ENCODE measurements at places on chromosomes 11 and 22.

DNA sequence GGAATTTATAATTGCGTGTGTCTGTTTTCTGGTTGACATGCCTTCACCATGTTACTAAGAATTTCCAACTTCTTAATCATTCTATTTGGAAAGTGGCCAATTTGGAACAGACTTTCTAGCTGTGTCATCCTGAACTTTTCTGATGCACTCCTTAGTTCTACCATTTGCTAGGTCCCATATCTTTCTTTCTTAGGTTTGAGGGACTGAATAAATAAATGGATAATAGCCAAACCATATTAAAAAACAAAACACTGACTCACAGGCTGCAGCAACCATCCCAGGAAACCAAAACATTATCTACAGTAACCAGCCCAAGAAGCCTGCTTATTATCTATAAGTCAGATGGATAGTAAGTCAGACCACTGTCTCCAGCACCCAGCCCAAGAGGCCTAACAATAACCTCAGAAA is 57.5 kb upstream of the PLET1 start:
- no peak for DNase-seq

GRCh38 chr22:27273436-27273835 is 528.1 kb downstream of the MN1 start:
- no peak for DNase-seq

DNA sequence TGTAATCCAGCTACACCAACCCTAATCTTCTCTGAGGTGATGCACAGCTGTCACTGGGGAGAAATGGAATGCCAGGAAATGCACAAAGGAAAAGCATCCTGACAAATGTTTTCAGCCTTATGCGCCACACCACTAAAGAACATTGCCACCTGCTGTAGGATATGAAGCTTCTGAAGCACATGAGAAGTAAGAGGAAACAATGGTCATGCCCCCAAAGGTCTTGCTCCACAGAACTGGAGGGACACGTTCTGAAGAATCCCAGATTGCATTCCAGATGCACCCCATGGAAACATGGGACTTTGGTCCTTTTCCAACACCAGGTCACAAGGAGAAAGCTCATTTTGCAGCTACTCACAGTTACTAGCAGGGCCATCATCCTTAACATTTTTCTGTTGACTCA is 48.7 kb upstream of the ZBED5 start:
- DNase-seq: no peak

DNA sequence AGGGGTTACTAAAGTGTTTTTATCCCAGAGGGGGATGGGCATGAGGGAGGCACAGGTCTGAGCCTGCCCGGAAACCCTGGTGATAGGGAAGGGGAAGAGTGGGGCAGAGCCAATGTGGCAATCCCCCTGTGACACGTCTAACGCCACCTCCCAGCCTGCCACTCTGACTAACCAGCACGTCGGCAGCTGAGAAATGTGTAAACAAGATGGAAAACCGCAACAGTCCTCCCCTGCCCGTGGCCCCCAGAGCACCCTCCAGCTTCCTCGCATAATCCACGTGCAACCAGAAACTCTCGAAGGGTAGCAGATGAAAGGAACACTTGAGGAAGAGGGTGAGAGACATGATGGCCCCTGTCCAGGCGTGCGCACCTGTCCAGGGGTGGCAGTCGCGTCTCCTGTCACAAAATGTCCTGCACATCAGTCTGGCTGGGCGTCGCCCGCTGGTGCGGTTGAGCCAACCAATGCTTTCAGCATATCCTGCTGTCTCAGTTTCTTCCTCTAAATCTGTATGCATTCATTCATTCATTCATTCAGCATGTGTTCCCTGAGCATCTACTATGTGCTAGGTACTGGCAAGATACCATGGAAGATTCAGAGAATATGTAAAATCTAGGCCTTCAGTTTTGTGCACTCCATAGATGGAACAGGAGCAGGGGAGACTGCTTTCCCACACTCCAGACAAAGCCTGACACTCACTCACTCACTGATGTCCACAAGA is 4.5 kb downstream of the TMPRSS4 start:
- no peak for DNase-seq

DNA sequence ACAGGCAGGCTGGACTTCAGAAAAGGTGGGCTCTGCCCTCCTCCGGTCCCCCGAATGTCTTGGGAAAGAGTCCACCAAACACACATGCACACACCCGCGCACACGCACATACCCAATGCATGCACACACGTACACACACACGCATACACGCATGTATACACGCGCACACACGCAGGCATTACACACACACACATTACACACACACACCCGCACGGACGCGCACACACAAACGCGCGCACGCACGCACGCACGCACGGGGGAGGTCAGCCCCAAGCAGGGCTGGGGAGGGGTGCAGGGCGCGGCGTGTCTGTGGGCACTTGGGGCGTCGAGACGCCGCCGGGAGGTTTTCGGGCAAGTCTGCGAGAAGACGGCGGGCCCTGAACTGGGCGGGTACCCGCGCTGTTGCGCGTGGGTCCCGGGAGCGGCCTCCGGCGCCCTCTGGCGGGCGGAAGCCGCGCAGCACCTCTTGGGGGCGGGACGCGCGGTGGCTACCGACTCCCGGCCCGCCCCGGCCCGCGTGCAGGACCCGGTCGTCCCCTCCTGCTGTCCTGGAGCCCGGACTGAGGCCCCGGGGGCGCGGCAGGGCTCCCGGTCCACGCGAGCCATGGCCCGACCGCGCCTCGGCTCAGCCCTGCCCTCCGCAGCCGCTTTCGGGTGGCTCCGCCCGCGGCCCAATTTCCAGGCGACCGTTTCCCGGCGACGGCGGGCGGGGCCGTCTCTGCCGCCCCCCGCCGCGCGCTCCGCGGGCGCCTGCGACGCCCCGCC is 3.6 kb downstream of the SEPTIN5 start:
- DNase-seq: peak; percentile 78

DNA sequence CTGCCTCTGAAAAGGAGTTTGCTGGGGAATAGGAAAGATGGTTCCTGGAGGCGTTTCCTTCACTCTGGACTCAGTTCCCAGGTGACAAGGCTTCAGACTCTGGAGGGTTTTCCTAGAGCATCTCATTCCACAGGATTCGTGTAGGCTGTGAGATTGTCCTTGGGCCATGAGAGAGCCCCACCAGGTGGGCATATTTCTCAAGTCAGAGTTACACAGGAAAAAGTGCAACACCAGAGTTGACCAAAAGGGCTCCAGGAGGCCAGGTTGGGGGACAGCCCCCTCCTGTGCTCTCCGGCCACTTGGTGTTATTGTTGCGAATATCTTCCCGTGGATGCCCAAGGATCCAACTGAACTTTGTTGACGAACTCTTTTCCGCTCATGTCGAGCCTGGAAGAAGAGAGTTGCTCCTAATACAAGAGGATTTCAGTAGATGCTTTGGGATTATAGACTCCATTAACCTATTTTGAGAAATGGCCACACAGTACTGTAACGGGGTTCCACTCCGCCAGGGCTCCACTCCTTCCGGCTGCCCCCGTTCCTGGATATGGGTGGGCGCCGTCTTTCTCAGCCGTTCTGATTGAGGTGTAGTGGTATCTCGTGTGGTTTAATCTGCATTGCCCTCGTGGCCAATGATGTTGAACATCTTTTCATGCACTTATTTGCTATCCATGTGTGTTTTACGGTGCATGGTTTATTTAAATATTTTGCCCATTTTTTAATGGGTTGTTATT is 580.3 kb downstream of the BRD1 start:
- DNase-seq: no peak

- DNase-seq: no peak
These were observed 24.5 kb upstream of the CYP2D6 start for GRCh38 chr22:42155053-42155543.

DNA sequence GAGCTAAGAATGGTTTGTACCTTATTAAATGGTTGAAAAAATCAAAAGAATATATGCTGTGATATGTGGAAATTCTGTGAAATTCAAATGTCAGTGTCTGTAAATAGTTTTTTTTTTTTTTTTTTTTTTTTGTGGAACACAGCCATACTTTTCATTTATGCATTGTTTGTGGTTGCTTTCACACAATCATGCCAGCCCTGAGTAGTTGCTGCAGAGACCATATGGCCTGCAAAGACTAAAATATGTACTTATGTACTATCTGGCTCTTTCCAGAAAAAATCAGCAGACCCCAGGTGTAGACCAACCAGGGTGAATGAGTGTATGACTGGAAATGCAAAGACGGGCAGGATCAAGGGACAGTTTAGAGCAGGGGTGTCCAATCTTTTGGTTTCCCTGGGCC is 98.3 kb downstream of the PTPRJ start:
- DNase-seq: no peak

- DNase-seq: no peak
These were observed 20.4 kb upstream of the APOL3 start for GRCh38 chr22:36180928-36181327.

DNA sequence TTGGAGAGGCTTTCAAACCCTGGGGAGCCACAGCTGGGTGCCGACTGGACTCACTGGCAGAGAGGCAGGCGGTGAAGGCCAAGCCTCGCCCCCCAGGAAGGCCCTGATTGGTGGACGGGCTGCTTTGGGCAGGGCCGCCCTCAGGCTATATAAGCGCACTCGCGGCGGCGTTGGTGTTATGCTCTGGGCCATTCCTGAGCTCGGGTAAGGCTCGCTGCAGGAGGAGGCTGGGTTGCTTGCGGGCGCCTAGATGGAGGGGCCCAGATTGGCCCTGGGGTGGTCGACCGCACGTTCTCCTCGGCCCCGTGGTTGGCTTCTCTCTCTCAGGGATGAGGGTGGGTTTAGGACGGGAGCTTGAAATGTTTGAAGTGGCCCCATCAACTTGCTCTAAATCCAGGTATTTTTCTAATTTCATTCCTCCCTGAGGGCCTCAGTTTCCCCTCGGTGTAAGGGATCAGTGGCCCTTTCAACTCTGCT is at the start of gene SPDYC:
Gene SPDYC (plus strand): TSS at position 176 of the 477 bp plus-strand sequence. CDS start 1,125 bp downstream, outside the sequence.
- DNase-seq: no peak

GRCh38 chr22:20571531-20572007 is 64.2 kb downstream of the MED15 start:
- peak; percentile 61 for DNase-seq

GRCh38 chr11:70556884-70557741 is 158.8 kb downstream of the CTTN start:
- no peak for DNase-seq

- no peak for DNase-seq
These were observed 81.1 kb downstream of the BDNF start for GRCh38 chr11:27619039-27619574.

DNA sequence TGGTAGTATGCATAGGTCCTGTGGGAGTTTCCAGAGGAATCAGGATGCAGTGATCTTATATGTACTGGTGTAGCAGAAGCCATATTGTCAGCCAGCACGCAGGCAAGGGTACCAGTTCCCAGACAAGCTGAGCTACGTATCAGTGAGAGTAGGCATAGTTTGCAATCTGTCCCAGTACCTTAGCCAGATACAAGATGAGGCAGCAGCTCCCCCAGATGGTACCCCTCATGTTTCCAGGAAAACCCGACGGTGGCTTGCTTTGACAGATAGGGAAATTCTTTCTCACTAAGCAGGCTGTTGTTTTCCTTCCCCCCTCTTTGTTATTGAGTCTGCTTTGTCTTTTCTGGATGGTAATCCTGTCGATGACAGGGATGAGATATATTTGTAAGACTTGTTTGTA is 109.7 kb upstream of the RRM1 start:
- peak; percentile 15 for DNase-seq

DNA sequence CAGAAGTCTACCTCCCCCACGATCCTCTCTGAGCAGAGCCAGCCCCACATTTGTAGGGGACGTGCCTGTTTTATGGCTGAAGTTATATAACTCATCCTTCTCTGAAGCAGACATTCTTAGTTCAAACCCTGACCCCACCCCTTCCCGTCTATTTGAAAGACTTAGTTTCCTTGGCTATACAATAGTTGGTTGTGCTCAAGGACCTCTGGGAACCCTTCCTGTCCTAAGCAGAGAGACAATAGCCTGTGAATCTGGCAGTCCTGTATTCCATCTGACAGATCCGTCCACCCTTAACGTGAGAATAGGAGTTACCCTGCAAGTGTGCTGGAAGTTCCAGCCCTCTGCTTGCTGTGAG is 75.2 kb downstream of the MN1 start:
- no peak for DNase-seq

- no peak for DNase-seq
These were observed 1.8 kb downstream of the TMEM86A start for GRCh38 chr11:18700375-18700774.

DNA sequence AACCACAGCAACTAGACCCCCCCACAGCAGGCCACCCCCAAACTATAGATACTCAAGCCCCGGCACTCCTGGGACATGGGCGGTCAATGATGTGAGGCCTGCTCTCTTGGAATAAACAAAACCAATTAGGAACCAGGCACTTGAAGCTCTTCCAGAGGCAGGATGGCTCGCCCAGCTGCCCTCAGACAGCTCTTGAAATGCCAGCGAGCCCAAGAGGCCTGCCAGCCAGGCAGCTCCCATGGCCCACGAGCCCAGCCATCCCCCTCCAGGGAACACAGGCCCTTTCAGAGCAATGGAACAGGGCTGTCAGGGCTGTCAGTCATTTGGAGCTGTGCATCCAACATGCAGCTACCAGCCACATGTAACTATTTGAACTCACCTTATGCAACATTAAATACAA is 34.0 kb upstream of the TFIP11 start:
- DNase-seq: no peak
